ENCODE measurements at places on chromosomes 7 and 10.

DNA sequence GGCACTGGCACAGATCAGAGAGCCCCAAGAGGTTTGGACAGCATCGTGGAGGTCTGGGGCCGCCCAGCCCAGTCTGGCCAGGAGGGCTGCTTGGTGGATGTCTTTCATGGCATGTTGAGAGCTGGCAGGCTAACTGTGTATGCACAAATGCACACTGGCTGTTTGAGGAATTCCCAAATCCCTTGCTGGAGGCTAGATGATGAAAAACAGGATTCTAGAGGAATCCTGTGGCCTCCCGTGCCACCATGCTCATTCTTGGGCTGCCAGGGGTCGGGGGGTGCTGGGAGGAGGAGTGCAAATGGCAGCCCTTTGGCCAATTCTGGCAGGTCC, 26.5 kb downstream of the LEP start:
- ATAC-seq = no peak

DNA sequence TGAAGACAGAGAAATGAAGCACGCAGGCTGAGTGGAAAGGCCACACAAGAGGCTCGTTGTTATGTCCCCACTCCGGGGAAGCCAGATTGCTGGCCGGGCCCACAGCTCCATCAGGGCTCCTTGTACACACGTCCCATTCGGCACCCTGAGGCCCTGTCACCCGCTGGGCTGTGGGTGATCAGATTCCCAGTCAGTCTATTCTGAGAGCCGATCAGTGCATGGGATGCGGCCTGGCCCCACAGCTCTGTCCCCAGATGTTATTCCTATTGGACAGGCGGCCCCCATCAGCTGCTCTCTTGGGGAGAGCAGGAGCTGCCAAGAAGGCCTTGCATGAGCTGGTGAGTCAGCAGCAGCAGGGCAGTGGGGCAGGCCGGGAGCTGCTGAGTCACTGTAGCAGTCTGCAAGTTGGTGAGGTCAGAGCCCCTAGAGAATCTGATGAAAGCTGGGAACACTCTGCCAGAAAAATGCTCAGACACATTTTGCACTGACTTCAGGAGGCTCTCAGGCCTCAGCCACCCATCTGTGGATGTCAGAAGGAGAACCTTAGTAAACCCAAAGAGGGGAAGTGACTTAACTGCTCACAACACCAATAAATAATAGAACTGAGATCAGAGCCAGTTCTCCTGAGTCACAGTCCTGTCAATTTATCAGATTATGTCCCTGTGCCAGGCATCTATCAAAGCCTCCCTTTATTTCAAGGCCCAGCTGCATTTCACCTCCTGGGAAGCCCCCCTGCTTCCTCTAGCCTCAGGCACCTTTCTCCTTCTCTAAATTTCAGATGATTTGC, 9.4 kb upstream of the PSAP start:
- ATAC-seq = peak; percentile 99

DNA sequence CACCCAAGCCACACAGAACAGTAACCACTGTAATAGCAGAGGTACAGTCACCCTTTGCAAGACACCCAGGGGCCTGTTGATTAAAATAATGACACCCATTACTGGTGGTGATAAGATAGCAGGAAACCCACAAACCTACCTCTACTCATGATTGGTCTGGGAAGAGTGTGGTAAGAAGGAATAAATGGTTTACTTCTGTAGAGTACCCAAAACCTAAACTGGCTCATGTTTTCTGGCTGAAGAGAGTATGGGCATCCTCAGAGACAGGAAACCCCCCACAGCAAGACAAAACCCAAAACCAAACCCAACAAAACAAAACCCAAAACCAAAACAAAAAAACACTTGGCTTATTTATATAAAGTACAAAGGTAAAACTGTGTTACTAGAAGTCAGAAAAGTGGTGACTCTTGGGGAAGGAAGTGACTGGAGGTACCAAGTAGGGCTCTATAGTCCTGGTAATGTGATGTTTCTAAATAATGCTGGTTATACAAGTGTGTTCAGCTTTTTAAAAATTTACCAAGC, 15.5 kb upstream of the DNAJB12 start:
- ATAC-seq = no peak

DNA sequence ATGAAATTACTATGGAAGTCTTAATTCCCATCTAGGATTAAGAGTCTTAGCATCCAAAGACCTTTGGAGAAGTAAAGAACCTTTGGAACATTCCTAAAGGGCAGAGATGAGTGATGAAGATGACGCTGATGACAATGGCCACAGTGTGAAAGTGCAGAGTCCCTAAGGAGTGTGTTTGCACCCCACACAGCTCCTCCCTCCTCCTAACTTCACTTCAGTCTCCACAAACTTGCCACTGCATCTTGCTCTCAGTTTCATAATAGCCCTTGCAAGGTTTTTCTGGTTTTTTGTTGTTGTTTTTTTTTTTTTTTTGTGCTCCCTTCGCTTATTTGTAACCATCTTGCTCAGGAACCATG, 117.5 kb upstream of the ANLN start:
- no peak for ATAC-seq

GRCh38 chr10:72330069-72330426, 24.7 kb downstream of the DNAJB12 start:
- no peak for ATAC-seq

DNA sequence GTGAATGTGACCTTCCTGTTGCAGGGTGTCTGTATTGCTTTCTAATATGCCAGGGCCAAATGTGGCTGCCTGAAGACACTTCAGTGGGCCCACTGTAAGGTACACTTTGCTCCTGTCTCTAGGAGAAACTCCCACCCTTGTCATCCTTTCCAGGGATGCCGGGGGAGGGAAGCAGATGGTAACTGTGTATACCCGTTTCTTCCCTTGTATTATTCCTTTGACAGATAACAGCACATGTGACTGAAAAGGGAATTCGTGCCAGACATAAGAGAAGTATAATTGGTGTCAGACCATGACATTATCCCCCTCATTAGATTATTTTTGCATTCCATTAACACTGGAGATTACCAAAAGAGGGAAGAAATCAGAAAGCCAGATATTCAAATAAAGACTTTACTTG, 317.7 kb downstream of the CAMK1D start:
- no peak for ATAC-seq

DNA sequence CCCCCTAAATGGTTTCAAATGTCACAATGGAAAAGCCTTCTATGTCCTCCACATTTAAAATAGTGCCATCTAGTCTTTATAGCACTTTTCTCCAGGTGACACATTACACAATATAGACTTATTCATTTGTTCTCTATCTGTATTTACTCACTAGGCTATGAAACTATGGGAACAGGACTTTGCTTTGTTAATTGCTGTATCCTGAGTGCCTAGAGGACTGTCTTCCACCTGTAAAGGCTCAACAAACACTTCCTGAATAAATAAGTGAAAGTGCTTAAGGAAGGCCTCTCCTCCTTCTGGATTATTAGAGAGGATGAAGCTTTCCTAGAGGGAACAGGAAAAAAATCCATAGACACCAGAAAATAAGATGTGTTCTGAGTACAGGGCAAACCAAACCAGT, 397.6 kb upstream of the LRRN3 start:
- no peak for ATAC-seq

GRCh38 chr10:127391875-127392274, 157.2 kb upstream of the NPS start:
- no peak for ATAC-seq

DNA sequence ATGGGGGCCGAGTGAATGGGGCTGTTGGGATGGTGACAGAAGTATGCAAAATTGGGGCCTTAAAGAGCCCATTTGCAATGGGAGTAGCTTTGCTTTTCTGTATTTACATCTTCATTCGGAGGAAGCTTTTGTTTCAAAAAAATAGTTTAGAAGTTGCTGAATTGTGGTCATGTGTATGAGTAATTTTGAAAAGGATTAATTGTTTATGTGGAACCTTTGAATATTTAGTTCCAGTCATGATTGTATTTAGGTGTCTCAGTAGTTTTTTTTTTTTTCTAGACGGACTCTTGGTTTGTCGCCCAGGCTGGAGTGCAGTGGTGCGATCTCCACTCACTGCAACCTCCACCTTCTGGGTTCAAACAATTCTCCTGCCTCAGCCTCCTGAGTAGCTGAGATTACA, 37.2 kb downstream of the RBM33 start:
- no peak for ATAC-seq

- ATAC-seq = peak; percentile 85
These were observed 37.0 kb downstream of the ALOX5 start for GRCh38 chr10:45410807-45411606.

DNA sequence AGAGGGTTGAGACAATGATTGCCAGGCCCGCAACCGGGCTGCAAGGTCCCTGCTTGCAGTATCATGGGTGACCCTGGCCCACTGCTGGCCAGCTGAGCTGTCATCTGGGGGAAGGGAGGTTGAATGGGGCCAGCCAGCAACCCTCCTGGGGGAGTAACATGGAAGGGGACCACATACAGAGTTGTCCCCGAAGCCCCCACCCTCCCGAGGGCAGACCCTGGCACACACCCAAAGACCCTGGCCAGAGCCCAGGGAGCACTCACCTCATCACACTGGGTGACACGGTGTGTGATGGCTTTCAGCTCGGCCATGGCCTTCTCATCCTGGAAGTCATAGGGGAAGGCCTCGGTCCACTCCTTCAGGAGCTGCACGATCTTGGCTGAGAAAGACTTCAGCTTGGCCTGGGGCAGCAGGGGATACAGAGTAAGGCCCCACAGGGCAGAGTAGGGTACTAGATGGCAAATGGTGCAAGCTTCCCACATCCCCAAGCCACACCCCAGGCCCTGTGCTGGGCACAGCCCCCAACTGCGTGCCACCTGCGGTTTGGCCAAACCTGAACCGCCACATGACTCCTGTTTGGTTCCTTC, 63.4 kb downstream of the CSGALNACT2 start:
- ATAC-seq = no peak

DNA sequence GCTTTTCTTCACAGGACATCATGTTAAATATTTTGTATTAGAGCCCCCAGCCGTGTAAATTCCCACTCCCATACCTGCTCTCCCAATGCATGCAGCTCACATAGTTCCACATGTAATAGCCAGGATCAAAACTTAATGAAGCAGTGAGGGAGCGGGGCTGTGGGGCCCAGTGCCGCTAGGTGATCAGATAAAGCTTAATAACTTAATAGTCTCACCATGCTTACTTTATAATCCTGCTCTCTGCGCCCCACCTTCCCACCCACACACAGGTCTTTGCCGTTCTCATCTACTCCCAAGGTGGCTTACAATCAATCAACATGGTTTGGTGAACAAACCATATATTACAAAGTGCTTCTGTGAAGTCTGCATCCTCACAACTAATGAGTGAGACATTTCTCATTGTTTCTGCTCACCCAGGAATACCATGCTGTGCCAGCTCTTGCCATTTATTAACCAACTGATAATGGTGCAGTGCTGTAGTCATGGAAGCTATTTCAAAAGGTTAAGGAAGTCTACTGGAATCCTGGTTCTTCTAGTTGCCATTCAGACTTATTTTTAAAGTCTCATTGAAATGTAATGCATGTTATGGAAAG, 156.4 kb downstream of the CTTNBP2 start:
- ATAC-seq = no peak

DNA sequence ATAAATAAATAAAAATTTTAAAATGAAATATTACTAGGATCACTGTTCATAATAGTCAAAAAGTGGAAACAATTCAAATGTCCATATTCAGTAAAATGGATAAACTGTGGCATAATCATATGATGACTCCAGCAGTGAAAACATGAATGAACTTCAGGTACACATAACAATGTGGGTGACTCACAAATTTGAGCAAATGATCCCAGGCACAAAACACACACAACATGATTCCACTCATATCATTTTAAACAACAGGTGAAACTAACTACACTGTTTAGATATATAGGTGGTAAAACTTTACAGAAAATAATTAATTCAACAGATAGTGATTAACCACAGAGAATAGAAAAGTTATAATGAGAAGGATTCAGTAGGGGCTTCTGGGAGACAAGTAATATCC, 14.7 kb upstream of the SAMD8 start:
- no peak for ATAC-seq

- no peak for ATAC-seq
These were observed 154.0 kb downstream of the UBE2H start for GRCh38 chr7:129798616-129799349.

- ATAC-seq = no peak
These were observed 43.9 kb upstream of the BMS1 start for GRCh38 chr10:42738679-42739078.

- peak; percentile 50 for ATAC-seq
These were observed 58.9 kb downstream of the SH2D4B start for GRCh38 chr10:80596391-80597257.

DNA sequence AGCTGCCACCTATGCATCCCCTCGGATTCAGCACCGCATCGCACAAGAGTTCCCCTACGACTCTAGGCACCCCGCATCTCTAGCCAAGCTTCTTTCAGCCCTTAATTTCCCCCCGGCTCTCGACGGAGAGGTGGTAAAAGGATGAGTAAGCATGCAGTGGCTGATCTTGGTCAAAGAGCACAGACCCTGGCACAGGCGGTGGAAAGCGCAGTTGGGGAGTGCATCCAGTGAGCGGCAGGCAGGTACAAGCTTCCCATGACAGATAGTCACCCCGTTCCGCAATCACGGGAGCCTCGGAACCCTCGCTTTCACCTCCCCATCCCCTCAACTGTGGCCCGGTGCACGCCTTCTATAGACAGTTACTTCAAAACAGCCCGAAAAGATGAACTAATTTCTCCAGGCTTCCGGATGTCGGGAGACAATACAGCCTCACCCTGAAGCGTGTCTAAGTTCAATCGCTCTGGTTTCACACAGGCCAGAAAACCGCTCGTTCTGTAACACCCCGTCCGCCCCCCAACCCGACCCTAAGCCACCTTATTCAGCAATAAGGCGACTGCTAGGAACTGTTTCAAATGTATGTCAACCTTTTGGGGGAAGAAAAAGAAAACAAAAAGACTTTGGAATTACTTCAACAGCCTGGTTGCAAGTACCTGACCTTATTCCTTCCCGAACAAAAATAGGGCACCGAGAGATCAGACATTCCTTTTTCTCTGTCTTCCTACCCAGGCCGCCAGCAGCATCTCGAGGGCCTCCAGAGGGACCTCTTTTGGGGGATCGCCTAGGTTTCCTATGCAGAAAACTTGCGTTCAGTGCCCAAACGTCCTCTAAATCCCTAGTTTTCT, 1.4 kb downstream of the RHEB start:
- no peak for ATAC-seq

DNA sequence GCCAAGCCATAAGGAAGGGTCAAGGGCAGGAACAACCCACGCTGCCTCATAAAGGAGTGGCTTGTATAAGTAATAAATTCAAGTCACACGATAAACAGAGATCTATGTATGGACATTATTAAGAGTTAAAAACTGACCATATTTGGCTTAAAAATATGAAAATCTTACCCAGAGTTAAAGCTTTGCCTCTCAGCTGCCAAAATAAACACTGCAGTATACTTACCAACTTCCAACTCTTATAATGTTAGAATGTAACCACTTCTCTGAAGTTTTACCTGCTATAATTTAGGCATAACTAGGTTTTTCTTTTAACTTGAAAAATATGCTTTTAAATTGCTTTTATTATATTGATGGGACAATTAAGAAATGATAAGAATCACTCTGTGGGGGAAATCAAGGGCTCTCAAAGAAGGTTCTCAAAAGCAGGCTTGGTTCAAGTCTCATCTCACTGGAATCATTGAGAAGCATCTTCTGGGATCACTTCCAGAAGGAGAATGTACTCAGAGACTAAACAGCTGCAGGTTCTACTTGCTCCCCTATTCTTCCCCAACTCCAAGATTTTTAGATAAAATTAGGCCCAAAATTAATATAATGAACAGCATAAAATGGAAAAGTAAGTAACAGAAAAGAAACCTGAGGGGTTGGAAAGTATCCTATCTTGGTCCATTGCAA, 16.1 kb upstream of the CAV2 start:
- no peak for ATAC-seq

Data from motor neuron (in vitro differentiated cells).